ENCODE measurements at places on chromosomes 1 and 21.
A peak's percentile ranks its signal among the peaks of the same experiment; 100 is the strongest.

DNA sequence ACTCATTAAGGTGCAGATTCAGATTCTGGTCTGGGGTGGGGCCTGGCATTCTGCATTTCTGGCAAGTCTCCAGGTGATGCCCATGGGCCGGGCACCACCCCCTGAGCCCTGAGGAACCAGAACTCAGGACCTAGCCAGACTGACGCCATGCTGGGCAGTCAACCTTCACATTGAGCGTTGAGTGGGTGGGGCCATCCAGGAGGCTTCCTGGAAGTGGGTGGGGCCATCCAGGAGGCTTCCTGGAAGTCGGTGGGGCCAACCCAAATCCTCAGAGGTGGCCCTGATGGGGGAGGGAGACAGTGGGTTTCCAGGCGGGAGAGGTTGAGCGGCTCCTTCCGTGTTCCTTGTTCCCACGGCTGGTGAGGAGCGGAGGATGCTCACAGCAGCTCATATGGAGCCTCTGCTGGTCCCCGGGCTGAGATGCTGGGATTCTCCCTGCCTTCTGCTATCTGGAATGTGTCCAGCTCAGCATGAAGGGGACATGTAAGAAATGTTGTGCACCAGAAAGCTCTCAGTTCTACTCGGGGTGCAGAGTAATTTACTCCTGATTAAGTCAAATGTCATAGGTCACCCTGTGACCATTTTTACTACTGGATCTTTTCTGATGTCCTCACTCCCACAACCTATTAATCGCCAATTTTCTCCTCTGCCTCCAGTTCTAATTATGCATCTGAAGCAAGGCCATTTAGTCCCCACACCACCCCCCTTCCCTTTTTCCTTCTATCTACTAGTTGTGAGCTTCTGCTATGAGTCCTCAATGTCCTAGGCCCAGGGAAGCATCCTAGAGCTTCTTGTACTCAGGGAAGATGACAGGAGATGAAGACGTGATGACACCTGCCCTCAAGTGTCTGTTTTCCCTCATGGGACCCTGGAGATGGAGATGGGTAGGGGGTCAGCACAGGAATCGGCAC, 435.4 kb downstream of the PTPRU start:
- DNase-seq: no peak

DNA sequence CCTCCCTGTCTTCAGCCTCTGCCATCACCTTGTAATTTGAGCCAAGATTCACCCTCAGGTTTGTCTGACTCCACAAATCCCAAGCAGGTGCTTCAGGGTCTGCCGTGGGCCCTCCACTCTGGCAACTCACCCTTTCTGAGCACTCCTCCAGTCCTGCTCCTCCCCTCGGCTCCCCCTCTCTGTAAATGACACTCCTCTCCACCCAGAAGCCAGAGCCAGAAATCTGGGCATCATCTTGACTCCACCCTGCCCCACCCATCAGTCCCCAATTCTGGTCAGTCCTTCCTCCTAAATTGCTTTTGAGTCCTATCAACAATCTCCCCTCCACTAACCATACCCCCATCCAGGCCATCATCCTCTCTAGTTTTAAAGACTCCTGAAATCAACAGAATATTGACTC, 40.5 kb downstream of the RCSD1 start:
- no peak for DNase-seq

DNA sequence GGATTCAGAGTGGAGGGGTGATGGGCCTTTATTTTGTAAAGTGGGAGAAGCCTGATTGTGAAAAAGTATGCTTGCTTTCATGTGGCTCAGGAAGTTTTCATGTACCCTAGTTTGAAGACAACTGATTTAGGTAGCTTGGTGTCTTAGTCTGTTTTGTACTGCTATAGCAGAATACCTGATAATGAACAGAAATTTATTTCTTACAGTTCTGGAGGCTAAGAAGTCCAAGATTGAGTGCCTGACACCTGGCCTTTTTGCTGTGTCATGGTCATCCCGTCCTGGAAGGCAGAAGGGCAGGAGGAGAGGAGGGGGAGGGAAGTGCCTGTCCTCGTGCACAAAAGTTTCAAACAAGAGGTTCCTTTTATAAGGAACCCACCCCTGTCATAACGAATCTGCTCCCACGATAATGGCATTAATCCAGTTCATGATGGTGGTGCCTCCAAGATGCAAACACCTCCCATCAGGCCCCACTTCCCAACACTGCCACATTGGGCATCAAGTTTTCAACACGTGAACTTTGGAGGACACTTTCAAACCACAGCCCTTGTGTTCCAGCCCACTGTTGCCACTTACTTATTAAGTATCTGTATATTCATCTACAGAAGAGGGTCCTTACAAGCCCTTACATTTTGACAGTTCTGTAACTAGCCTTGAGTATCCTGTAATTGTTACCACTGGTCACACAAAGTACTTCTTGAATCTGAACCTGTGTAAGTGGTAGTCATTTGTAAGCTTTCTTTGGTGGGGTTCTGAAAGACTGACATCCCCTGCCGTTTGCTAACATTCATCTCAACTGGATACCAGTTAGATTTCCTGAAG, 9.5 kb downstream of the UCK2 start:
- DNase-seq: no peak

DNA sequence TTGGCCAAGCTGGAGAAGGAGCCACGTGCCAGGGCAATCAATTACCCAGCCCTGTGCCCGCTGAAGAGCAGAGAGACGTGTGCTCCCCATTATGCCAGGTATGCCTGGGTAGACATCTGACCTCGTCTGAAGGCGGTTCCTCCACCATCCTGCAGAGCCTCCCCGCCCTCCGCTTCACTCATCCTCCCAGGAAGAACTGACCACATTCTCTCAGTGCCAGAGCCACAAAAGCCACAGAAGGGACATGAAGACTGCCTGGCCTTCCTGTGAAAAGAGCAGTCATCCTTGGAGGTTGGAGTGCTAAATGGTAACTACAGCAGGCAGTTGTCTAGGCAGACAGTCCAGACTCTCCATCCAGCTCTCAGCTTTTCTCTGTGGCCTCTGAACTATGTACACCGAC, 12.0 kb downstream of the SYT2 start:
- DNase-seq: peak; percentile 53

DNA sequence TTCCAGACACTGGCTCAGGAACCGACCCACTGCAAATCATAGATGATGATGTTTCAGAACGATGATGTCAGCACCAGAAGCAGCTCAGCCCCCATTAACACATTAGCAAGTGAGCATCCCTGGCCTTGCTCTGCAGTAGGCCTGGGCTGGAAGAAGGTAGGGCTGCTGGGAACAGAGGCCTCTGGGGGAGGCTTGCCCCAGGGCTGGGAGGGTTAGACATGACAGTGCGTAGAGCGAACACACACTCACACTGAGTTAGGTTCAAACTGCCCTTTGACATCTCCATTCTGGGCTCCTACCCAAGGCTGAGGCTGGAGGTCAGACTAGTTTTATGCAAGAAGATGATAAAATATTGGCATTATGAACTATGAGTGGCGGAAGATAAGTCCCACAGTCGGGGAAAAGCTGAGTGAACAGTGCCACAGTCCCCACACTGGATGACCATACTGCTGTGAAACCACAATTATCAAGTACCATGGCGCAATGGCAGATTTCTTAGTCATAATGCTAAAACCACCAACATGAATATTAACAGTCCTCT, 91.1 kb downstream of the DMRTB1 start:
- DNase-seq: no peak

GRCh38 chr1:245108246-245108645, 46.5 kb upstream of the KIF26B start:
- DNase-seq: no peak

GRCh38 chr1:107357376-107357775, 216.5 kb downstream of the NTNG1 start:
- no peak for DNase-seq

DNA sequence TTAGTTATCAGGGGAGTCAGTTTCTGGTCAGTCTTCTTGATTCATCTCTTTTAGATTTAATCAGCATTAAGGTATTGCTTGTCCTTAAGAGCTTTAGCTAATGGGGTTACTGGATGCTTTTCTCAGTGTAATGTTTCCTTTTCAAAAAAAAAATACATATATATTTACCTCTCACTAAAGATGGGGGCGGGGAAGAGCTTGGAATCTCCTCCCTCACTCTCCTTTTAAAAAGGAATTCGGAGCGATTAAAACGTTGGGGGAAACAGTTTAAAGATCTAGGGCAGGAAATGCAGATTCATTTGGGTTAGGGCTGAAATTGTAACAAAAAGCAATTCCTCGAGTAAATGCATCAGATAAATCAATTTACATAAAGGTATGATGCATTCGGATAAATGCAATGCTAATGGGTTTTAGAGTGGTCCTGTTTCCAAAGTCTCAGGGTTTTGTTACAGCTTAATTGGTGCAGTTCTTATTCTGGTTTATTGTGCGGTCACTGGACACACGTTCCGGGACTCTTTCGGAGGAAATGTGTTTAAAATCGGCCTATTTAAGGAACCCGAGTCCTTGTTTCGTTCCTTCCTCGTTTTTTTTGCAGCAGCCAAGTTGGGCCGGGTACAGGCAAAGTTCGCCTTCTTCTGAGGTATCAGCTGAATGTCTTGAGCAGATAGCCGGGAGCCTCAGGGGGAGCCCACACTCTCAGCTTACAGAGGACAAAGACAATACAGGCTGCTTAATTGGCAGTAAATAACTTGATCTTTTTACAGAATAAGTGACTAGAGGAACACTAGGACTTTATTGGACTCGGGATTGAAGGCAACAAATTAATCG, 1.6 kb downstream of the LMO4 start:
- peak; percentile 3 for DNase-seq

DNA sequence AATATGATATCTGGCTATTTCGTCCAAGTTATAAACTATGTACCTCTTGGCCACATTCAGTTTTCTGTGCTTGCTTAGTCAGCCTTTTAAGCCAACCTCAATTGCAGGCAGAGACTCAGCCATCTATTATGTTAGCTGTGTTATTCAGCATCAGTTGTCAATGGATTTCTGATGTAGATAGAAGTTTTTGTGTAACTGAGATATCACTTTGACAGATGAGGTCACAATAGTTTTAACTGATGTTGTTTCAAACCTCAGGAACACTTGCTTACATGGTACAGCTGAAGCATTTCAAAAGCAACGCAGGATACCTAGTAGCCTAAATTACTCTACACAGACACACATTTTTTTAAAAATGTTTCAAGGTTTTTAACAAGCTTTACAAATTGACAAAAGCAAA, 1478.0 kb downstream of the NCAM2 start:
- no peak for DNase-seq

GRCh38 chr1:246724731-246725095, 504 bp downstream of the SCCPDH start:
- peak; percentile 38 for DNase-seq

GRCh38 chr1:78126506-78126905, 80.7 kb downstream of the GIPC2 start:
- DNase-seq: no peak

DNA sequence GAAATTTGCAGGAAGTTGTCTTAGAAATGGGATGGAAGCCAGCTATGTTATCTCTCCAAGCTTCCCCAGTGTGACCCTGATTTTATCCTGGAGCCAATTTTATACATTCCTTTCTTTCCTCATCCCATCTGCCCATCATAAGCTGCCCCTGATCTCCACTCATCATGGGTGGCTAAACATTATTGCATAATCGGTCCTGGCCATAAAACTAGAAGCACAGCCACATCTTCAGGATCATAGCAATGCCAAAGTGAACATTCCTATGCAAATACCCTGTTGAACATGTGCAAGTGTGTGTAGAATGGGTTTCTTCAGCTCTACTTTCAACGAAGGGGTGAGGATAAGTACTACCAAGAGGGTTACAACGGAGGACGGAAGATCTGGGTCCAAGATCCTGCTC, 50.6 kb upstream of the COG2 start:
- DNase-seq: no peak

GRCh38 chr1:212470059-212470458, 37.3 kb downstream of the NENF start:
- DNase-seq: no peak

DNA sequence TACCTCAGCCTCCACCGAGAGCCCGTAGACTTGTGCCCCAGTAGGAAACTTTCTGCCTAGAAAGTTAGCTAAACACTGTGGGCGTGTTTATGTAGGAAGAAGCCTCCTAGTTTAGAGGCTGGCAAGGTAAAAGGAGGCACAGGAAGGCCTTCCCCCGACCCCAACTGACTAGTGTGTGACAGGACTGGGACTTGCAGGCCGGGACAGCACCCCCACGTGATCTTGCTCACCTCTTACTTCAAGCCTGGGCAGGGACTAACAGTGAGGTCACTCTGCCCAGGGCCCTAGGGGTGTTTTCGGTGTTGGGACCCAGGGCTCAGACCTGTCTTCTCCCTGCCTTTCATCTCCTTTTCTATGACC, 392 bp upstream of the TAGLN2 start:
- no peak for DNase-seq

GRCh38 chr1:11134898-11135266, 35.2 kb upstream of the EXOSC10 start:
- no peak for DNase-seq

GRCh38 chr1:197915260-197915861, 1.8 kb upstream of the LHX9 start:
- no peak for DNase-seq

DNA sequence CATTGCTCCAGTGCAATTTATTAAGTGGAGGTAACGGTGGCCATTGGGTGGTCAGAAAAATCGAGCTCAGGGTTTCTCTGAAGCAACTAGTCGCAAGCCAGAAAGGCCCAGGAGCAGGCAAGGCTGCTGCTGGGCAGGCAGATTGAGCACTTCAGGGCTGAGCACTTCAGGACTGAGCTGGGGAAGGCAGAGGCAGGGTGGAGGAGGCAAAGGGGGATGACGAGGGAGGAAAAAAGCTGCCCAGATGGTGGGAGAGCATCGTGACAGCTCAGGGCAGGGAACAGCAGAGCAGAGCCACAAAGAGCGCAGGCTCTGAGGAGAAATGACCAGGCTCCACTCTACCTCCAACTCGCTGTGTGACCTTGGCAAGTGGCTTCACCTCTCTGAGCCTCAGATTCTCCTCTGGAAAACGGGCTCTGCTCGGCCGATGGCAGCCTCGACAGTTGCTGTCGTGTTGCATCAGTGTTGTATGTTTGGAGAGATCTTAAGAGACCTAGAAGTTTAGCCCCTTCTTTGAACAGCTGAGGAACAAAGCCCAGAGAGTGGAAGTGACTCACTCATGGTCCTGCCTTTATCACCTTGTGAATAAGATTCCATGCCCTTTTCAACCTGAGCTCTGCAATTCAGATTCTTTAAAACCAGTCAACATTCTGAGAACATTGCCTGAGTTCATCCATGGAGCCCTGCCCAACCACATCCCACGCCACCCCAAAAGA, 141.4 kb downstream of the SYF2 start:
- no peak for DNase-seq

DNA sequence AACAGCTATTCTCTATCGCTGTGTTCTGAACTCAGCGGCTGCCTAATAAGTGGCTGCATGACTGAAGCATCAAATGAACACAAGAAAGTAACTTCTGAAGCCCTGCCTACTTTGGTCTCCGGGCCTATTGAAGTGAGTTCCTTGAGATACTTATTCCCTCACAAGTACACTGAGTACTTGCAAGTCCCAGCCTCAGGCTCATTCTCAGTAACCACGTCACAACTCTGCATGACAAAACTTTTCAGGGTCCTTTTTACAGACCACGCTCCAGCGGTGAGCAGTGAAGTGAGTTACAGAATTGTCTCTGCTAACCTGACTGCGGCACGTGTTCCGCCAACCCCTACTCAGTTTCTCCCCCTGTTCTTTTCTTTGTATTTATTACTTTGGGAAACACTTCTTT, 1342.7 kb upstream of the ADGRL4 start:
- no peak for DNase-seq

- DNase-seq: no peak
Measured at GRCh38 chr1:186479162-186479561, 18.2 kb upstream of the PDC start.
